Fibroblast of lung (primary cell): ENCODE measurements at places on chromosomes 13 and 19.

DNA sequence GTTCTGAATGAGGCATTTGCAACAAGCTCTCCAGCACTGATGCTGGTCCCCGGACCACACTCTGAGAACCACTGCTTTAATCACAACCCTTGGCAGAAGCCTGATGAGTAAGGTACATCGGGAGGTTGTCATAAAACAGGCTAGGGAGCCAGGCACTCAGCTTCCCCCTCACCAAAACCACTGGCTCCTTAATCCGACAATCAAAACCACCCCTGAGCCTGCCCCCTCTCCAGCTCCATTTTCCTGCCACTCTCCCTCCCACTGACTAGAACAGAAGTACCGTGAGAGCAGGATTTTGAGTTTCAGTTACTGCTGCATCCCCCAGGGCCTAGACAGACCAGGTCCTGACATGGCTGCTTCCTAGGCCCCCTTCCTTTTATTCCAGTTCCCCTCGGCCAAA is 7.2 kb downstream of the GSK3A start:
- no peak for DNase-seq

DNA sequence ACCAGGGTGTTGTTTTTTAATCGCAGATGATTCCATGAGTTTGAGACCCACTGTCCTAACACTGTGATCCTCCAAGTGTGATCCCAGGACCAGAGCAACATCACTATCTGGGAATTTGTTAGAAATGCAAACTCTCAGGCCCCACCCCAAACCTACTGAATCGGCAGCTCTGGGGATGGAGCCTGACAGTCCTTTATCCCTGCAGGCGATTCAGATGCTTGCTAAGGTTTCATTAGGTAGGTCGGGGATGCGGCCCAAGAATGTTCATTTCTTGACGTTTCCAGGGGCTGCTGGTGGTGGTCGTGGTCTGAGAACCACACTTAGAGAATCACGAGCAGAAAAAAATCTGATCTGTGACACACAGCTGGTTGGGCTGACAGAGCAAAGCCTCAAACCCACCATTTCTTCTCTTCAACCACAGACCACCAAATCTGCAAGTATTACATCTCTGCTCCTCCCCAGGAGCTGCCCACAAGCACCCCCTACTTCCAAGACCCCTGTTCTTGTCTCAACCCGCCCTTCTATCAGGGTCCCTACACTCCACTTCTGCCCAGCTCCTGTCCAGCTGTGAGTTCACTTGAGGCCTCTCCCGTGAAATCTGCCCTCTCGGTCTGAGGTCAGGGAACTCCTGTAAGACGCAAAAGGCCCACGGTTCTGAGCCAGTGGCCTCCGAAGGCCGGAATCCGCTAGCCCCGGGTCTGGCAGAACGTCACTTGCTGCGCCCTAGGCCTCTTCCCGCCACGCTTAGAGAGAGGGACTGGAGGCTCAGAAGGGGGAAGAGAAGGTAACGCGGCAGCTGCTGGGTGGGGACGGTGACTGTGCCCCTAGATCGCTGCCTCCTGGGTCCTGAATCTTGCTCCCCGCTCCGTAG is 1.1 kb upstream of the FARP1 start:
- no peak for DNase-seq

GRCh38 chr19:55703790-55704215 is 28.8 kb downstream of the EPN1 start:
- peak; percentile 6 for DNase-seq

GRCh38 chr13:43129511-43130110 is 106.2 kb downstream of the DNAJC15 start:
- peak; percentile 39 for DNase-seq

DNA sequence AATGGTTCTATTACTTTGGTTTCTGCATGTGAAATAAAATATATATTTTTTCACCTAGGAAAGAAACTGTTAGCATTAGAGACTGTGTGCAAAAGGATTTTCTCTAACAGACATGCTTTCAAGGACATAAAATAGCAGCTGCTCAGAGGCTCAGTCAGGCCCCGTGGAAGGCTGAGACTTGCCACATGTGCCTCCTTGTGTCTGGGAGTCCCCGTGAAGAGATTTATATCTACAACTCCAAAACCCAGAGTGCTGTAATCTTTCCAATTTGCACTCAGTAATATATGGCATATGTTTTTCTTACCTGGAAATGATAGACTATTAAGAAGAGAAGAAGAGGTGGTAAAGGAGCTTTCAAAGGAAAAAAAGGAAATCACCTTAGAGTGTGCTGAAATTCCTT is 371.6 kb upstream of the OBI1 start:
- DNase-seq: no peak

DNA sequence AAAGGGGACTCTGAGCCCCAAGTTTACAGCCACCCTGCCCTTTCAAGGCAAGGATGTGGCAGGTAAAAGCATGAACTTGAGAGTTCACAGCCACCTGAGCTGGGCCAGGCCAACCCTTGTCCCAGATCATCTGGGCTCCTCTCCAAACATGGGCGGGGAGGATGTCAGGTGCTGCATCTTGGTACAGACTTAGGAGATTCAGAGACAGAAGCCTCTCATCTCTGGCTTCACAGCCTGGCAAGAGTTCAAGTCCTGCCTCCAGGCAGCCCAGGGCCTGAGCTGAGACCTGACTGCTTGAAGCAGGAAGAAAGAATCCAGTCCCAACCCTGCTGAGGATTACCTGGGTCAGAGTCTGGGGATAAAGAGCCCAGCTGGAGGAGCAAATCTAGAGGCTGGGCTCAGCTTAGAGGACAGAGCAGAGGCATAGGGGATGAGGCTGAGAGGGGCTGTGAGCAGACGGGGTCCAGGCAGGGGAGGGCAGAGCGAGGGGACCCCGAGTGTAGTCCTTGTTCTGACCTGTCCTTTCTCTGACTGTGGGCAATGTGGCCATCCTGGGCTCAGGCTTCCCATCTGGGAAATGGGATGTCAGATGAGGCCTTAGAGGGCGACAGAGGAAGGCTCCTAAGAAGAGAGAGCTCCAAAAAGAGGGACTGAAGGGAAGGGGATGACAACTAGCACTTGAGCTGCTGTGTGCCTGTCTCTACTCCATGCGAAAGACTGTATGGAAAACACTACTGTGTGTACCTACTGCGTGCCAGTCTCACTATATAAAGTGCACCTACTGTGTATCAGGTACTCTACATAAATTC is 6.6 kb upstream of the OR10H5 start:
- no peak for DNase-seq
